ENCODE measurements at places on chromosomes 2 and 18.

DNA sequence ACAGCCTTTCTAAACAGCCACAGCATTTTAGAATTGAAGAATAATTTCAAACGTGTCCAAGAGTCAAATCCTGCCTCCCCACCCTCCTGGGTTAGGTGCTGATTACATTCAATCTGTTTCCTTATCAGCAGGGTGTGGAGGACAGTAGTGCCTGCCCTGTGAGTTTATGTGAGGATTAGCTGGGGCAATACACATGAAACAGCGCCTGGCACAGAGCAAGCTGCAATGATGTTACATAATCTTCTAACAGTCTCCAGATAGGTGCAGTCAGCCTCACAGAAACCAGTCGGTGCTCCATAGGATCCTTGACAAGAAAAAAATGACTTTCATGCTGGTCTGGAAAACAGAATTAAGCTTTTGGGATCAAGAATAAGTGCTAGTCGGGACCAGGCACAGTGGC is 91.7 kb upstream of the ITGA6 start:
- no peak for DNase-seq

GRCh38 chr2:5026571-5027234 is 665.5 kb upstream of the SOX11 start:
- DNase-seq, result no peak

DNA sequence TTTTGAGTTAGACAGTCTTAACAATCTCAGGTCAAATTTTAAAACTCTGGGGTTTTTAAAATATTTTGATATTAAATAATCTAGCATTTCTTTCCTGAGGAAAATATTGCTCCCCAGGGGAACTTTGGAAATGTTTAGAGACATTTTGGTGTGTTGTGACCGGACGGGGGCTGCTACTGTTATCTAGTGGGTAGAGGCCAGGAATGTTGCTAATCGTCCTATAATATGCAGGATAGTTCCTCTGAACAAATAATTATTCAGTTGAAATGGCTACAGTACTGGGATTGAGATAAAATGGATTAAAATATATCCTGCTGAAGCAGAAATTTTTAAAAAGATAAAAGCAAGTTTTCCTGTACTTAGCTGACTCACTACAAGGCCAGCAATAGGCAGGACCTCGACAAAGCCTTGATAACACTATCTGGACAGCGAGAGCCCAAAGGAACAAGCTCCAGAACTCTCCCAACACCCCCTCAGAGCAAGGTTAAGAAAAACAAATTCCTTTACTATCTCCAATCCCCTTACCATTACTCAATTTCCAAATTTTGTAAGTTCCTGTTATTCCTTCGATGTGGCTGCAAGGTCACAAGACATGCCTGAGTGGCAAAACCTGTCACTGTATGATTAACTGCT is 1407.4 kb downstream of the SUCLG1 start:
- DNase-seq, result no peak

GRCh38 chr2:60355849-60356261 is 197.6 kb downstream of the BCL11A start:
- no peak for DNase-seq

GRCh38 chr2:144431392-144431783 is 88.5 kb downstream of the ZEB2 start:
- DNase-seq, result no peak

DNA sequence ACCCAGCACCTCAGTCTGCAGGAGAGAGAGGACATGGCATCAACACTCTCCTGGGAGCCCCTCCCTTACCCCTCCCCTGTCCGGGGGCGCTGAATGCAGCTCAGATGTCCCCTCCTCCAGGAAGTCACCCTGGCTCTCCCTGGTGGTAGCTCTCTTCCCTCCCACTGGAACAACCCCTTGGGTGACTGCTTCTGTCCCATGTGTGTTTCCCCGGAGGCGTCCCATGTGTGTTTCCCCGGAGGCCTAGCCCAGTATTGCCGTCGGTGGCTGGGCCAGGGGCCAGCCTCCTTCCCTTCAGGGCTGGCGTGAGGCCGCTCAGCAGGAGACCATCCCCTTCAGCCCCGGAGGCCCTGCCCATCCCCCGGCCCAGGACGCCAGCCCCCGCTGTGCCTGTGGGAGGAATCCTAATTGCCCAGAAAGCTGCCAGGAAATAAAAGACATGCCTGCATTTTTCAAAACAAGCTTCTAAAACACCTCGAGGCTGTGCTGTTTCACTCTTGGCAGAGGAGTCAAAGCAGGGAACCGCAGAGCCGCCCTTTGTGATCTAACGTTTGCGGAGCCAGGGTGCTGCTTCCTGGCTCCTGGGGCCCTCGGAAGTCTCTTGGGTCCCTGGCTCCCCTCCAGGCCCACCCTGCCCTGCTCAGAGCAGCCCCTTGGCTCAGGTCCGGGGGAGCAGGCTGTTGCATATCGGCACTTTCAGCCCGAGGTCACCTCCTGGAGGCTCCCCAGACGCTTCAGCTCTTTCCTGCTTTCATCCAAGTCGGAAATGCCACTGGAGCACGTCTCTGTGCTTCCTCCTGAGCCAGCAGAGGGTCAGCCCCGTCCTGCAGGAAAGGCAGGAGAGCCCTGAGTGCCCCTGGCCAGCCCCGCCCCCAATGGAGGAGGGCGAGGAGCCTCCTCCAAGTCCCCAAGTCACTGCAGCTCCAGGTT is 11.4 kb downstream of the SNED1 start:
- peak; percentile 38 for DNase-seq

- DNase-seq, result peak; percentile 48
These were observed 583 bp downstream of the CERS6 start for GRCh38 chr2:168456521-168457189.

DNA sequence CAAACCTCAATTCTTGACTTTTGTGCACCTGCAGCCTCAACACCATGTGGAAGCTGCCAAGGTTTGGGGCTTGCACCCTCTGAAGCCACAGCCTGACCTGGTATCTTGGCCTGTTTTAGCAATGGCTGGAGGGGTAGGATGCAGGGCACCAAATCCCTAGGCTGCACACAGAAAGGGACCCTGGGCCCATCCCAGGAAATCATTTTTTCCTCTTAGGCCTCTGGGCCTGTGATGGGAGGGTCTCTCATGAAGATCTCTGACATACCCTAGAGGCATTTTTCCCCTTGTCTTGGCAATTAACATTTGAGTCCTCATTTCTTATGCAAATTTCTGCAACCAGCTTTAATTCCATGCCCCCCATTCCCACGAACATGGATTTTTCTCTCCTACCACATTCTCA is 10.2 kb downstream of the IL18R1 start:
- no peak for DNase-seq

GRCh38 chr2:36449213-36449612 is 93.6 kb downstream of the CRIM1 start:
- DNase-seq, result no peak

- DNase-seq, result peak; percentile 19
These were observed 66.9 kb upstream of the MCFD2 start for GRCh38 chr2:46982351-46983064.

DNA sequence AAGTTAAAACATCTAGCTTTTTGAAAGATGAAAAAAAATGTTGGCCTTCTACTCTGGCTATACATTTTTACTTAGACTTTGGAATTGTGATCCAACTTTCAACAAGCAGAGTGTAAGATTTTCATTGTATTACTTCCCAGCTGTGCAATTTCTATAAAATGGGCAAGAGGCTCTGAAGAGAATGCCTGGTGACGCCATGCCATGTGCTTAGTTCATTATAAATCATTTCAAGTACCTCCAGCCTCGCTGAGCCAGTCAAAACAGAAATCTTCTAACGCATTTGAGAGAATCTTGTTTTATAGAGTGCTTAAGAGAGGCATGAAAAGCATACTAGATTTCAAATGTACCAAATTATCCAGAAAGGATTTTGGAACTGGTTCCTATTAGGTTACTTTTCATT is 10.1 kb upstream of the STK17B start:
- DNase-seq, result no peak

- no peak for DNase-seq
These were observed 115.4 kb upstream of the HS6ST1 start for GRCh38 chr2:128433911-128434550.

DNA sequence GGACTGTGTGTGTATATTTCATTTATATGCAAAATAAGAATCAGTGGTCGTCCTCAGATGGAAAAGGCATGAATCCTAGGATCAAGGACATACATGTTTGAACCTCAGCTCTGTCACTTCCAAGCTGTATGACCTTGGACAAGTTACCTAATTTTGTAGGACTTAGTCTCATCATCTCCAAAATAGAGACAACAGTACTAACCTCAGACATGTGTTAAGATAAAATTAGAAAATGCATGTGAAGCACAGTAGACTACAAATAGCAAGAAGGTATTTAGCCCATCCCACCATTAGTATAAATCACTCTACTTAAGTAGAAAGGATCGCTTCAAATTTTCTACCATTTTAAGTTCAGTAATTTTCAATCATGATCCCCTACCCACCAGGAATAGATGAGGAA is 309.8 kb downstream of the ZEB2 start:
- no peak for DNase-seq

- no peak for DNase-seq
These were observed 17.1 kb upstream of the ARHGAP28 start for GRCh38 chr18:6712401-6712800.

DNA sequence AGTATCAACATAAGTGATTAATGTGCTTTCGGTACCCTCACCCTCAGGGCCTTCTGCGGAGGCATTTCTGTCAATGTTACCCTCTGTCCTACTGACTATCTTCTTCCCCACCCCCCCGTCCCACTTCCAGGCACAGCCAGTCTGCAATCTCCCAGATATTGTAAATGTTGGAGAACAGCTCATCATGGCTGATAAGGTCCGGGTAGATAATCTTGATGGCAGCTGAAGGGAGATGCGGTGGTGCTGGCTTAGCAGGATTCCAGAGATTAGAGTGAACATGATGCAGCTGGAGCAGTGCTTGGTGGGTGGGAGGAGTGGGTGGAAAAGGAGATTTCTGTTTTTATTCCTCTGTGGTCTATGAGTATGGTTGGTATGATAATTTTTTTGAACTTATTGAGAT is 15.5 kb downstream of the GTF2A1L start:
- DNase-seq, result no peak

GRCh38 chr2:21404137-21404536 is 280.4 kb downstream of the TDRD15 start:
- no peak for DNase-seq

GRCh38 chr2:207253666-207254345 is 88.1 kb upstream of the KLF7 start:
- DNase-seq, result no peak

DNA sequence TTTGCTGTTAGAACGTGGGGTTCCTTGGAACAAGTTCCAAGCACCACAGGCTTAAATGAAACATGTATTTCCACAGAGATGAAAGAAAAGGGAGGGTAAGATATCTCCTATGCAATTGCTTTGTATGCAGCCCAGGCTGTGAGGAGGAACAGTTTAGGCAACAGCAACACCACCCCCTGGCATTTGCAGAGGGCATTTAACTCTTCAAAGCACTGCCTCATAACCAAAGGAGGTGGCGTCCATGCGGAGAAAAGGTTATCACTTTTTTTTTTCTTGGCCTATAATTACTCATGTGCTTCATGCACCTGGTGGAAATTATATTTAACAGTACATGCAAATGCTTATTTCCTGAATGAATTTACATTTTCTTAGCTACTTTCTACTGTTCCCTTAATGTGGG is 286.0 kb downstream of the LPIN1 start:
- no peak for DNase-seq

DNA sequence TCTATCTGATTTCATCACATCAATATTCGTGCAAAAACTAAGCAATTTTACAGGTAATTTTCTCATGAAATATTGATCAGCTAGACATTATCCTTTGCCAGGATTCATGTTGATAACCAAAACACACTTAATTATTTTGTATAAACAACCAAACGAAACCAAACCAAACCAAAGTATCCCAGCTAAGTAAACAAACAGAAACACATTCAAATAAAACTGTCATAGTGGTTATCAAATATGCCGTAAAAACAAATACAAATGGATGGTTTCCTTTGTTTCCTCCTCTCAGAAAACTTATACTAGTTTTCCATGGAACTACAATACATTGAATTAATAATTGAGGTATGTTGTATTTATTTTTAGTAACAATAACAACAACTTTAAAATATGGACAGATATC is 777.4 kb downstream of the DSC3 start:
- no peak for DNase-seq

DNA sequence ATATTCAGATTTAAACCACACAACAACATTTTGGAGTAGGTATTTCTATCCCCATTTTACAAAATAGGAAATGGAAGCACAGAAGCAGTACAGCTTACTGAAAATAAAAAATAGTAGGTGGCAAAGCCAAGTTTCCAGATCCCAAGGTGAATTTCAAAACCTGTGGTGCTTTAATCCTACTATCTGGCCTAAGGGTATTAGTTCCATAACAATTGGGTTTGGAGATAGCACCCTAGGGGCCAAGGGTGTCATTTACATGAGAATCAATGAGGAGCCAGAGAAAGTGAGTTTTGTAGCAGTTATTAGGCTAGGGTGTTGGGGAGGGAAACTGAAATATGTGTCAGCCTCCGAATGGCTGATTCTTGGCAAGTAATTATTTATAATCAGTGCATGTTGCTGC is 24.9 kb downstream of the OSBPL6 start:
- DNase-seq, result no peak

- no peak for DNase-seq
These were observed 18.2 kb downstream of the IFIH1 start for GRCh38 chr2:162300266-162300665.

GRCh38 chr2:101613056-101613704 is 84.3 kb upstream of the MAP4K4 start:
- DNase-seq, result no peak

DNA sequence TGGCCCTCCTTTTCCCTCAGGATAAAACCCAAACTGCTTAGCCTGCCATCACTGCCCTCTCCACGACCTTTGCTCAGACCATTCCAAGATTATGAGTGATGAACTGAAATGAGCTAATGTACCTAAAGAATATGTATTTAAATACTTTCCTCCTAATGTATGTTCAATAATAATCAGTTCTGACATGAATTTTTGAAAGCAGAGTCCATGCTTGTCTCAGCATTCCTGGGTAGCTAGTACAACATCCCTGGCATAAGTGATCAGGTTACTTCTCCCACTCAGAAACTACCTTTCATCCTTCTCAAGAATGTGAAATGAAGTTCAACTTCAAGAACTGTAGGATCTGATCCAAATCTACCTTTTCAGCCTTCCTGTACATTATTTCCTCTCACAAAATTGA is 103.6 kb downstream of the UNC80 start:
- no peak for DNase-seq

GRCh38 chr2:5980450-5981190 is 288.4 kb downstream of the SOX11 start:
- DNase-seq, result no peak

GRCh38 chr18:3498698-3499471 is 48.9 kb downstream of the TGIF1 start:
- DNase-seq, result peak; percentile 18

DNA sequence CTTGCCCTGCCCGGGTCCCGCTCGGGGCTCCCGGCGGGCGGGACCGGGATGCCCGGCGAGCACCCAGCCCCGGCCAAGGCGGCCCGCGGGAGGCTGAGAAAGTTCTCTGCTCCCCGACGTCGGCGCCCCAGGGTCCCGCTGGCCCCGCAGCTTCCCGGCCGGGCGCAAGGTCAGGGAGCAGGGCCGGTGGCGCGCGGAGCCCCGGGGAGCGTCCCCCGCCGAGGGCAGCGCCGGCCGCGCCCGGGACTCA is 331 bp downstream of the SERPINE2 start:
- DNase-seq, result no peak
